Lower lobe of right lung (tissue), 2 donors: ENCODE measurements at places on chromosomes 12 and 14. TPM values are rescaled to one million over a fixed set of nuclear protein-coding genes. Genes with fewer than 3 reads are reported as not detected.

DNA sequence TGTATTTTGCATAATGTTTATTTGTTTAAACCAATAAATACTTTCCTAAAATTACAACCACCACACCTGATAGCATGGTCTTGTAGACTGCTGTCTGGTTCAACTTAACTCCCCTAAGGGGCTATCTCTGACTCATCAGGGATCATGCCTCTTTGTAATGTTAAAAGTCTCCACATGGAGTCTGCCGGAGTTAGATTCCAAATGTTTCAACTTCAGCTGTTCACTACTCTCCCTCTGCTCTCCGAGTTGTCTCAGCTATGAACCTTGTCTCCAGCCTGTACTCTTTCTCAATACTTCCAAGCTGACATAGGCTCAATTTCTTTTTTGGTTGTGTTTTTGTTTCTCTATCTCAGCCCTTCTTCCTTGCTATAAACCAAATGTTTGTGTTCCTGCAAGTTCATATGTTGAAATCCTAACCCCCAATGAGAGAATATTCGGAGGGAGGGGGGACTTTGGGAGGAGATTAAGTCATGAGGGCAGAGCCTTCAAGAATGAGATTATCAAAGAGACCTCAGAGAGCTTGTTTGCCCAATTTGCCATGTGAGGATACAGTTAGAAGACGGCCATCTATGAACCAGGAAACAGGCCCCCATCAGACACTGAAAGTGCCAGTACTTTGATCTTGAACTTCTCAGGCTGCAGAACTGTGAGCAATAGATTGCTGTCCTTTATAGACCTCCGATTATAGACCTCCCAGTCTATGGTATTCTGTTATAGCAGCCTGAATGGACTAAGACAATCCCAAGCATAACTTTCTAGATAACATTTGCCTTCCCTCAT is 858.2 kb downstream of the VRK1 start:
- DNase-seq = no peak

DNA sequence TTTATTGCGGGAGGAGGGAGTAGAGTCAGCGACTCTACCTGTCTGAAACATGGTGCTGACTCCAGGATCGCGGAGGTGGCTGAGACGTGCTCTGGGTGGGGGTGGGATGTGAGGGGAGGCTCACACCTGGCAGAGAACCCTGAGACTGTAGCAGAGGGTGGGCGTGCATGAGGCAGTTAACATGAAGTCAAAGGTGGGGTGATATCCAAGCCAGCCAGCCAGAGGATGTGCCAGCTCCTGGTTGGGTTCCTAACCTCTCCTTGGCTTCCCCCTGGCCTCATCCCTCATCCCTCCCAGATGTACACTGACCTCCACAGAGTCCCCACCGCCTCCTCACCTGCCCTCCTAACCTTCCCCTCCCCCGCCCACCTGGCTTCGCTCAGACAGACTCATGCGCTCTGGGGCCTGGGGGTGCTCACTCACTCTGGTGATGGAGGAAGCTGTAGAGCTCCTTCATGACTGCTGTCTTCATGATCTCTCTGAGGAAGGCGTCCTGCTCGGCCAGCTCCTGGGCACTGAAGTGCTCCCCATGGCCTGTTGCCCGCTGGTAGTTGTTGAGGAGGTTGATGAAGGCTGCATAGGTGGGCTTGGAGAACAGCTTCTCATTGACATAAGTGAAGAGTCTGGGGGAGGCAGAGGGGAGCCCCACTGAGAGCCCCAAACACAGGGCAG is 9.3 kb downstream of the ENDOU start:
- DNase-seq = no peak

DNA sequence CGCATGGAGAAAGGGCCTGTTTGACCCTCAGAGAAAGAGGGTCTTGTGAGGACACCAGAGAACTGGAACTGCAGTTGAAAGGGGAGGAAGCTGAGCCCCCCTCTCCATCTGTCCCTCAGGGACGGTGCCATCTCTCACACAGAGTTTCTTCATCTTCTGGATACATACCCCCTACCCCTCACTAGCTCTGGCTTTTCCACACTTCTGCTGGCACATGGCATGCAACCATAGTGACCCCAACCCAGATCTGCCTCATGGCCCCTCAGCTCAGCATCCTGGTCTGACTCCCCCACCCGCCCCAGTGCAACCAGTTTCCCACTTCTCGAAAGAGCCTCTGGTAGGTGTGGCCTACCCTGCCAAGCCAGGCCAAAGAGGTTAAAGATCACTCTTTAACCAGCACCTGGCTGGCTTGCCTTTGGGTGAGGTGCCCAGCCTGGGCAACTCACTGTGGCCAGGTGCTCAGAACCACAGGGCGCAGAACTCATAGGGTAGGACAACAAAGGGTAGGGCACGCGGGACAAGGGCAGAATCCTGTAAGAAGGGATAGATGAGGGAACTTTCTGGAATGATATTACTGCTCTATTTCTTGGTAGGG is 25.8 kb downstream of the GALNT16 start:
- DNase-seq = no peak

Gene PLEKHG7
- 1.6 TPM for total RNA-seq

GRCh38 chr12:30822385-30823155 is 67.8 kb upstream of the CAPRIN2 start:
- peak; percentile 76 for DNase-seq

DNA sequence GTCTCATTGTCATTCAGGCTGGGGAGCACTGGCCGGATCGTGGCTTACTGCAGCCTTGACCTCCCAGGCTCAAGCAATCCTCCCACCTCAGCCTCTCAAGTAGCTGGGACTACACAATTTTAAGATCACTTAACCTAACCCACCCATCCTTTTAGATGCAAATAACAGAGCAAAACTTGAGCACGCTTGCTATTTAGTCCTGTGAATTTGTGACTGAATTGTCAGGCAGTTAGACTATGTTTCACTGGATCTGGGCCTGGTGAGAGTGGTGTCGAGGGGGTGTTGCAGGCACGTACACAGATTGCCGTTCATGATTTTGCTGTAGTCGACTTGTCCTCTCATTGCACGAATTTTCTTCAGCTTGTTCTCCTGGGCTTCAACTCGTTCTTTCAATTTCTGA is 38.2 kb downstream of the ZFYVE21 start:
- no peak for DNase-seq

Gene KRT83
- not detected for total RNA-seq

- DNase-seq = peak; percentile 69
Observed at GRCh38 chr14:91417983-91418386, 365 bp upstream of the CCDC88C start.

- DNase-seq = no peak
Observed at GRCh38 chr14:21846227-21846885, 172.7 kb upstream of the OR4E1 start.

Gene ZC3H10
- 12.5 TPM for total RNA-seq

- no peak for DNase-seq
Observed at GRCh38 chr12:2645460-2645859, 149.3 kb upstream of the FKBP4 start.

Gene SMCO2
- 0.47 TPM for total RNA-seq

Gene SERPINA5
- total RNA-seq = 0.56 TPM

Gene TAPBPL
- 32.4 TPM for total RNA-seq

GRCh38 chr14:76181546-76181945 is 29.8 kb downstream of the GPATCH2L start:
- no peak for DNase-seq

Gene CIDEB
- 16.4 TPM for total RNA-seq

DNA sequence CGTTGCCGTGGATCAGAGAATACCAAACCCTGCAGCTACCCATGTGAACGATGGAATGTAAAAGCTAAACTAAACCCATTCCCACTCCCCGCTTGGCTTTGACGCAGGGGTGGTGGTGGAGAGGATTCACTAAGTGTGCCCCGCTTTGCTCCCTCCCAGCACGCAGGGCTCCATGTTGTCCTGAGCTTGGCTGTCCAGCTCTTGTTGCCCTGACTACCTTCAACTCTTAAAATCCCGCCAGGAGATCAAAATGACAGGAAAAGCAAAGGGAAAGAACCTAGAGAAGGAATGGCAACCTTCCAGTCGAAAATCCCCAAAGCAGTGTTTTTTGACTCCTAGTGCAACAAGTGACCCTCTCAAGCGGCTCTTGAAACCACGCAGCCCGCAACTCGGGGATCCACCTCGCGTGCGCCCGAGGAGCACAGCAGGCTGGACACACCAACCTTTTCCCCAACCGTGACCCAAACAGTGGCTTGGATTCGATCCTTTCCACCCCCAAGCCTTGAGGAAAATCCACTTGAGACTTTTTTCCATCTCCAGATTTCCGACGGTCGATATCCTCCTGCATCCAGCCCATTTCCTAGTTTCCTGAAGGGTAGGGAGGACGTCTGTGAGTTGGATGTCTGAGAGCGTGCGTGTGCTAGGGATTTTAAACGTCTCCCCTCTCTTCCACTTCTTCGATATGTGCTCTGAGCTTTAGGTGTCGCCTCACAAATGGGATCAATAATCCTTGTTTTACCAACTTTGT is 1.4 kb downstream of the SYT10 start:
- no peak for DNase-seq

- DNase-seq = no peak
Observed at GRCh38 chr12:75322464-75322863, 7.7 kb downstream of the CAPS2 start.
